ENCODE measurements at places on chromosomes 4 and X. TPM values are rescaled to one million over a fixed set of nuclear protein-coding genes. Genes with fewer than 3 reads are reported as not detected.

The XPNPEP2 gene
- total RNA-seq: not detected

The FGFBP1 gene
- total RNA-seq: not detected

The HS6ST2 gene
- total RNA-seq: 2.9 TPM

- no peak overlapping the region for H3K4me3 ChIP-seq
- H3K36me3 ChIP-seq: peaks cover 8% of the 10 kb centered on the region
- DNase-seq: peak; percentile 70
- H3K4me1 ChIP-seq: peaks cover 25% of the 10 kb centered on the region
- peak overlapping the region; percentile 29 for H3K27ac ChIP-seq
- no peaks in the 10 kb centered on the region for H3K27me3 ChIP-seq
These were observed 47.3 kb upstream of the TLR3 start for GRCh38 chr4:186021461-186022167.

- H3K4me3 ChIP-seq: no peak overlapping the region
- no peaks in the 10 kb centered on the region for H3K4me1 ChIP-seq
- peaks cover 18% of the 10 kb centered on the region for H3K27me3 ChIP-seq
- no peak overlapping the region for H3K27ac ChIP-seq
- peak; percentile 7 for DNase-seq
These were observed 13.7 kb downstream of the ATP5ME start for GRCh38 chr4:660401-660800.

- H3K27me3 ChIP-seq: no peaks in the 10 kb centered on the region
- no peak for DNase-seq
- H3K4me3 ChIP-seq: no peak overlapping the region
- H3K27ac ChIP-seq: no peak overlapping the region
These were observed 733.7 kb upstream of the FRG1 start for GRCh38 chr4:189206953-189207352.

DNA sequence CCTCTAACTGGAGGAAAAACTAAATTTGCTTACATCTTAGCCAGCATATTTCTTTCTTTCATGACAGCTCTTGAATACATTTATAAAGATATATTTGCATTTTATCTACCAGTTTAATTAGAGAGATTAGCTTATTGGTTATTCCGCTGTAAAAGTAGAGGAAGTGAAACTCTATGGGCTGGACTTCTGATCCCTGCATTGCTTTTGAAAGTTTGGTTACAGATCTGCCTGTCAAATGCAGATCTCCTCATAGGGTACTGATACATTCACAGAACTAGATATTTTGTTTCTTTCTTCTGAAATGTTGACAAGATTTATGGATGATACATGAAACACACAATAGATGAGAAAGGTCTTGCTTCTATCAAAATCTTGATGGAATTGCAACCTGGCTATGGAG lies 581.4 kb upstream of the AADAT start:
- no peaks in the 10 kb centered on the region for H3K27me3 ChIP-seq
- H3K36me3 ChIP-seq: no peaks in the 10 kb centered on the region
- H3K4me1 ChIP-seq: no peaks in the 10 kb centered on the region
- DNase-seq: no peak
- no peak overlapping the region for H3K27ac ChIP-seq

- H3K4me3 ChIP-seq: no peak overlapping the region
- no peaks in the 10 kb centered on the region for H3K27me3 ChIP-seq
- no peaks in the 10 kb centered on the region for H3K4me1 ChIP-seq
These were observed 32.4 kb downstream of the MAGEC1 start for GRCh38 chrX:141936080-141936479.

DNA sequence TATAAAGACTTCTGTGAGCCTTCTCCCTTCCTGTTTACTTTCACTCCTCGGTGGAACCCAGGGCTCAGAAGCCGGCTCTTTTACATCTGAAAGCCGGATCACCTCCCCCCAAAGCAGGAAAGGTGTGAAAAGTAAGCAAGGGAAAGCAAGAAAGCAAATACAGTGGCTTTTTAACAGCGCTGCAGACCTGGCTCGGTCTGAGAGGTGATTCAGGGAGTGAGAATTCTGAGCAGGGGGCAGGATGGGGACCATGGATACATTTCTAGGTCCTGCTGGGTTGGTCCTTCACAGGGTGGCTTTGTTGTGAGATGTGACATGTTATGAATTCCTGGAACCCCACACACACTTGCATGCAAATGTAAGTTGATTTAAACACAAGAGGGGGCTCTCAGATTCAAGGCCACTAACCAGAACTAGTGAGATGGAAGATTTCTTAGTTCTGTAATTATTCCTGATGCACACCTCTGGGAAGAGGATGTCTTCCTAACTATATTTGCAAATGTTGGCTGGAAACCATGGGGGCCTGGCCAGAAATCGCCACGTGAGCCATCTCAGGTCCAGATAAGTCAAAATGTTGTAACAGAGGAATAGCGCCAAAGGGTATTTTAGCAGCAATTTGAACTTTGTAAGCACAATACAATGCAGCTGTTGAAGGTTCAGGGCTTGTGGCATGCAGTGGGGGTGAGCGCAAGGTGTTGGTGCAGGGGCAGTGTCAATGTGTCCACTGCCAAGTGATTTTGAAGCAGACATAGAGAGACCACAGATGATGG lies 670.1 kb upstream of the LCORL start:
- H3K4me1 ChIP-seq: no peaks in the 10 kb centered on the region
- H3K27me3 ChIP-seq: peaks cover 4% of the 10 kb centered on the region
- DNase-seq: no peak
- no peak overlapping the region for H3K4me3 ChIP-seq

GRCh38 chr4:86107112-86107511 lies 252.7 kb downstream of the MAPK10 start:
- H3K4me3 ChIP-seq: no peak overlapping the region
- no peaks in the 10 kb centered on the region for H3K4me1 ChIP-seq
- H3K36me3 ChIP-seq: no peaks in the 10 kb centered on the region
- no peak for DNase-seq
- H3K27ac ChIP-seq: no peak overlapping the region
- H3K27me3 ChIP-seq: peaks cover 3% of the 10 kb centered on the region

GRCh38 chr4:53455766-53456165 lies 78.3 kb downstream of the FIP1L1 start:
- no peaks in the 10 kb centered on the region for H3K4me1 ChIP-seq
- no peaks in the 10 kb centered on the region for H3K27me3 ChIP-seq
- H3K4me3 ChIP-seq: no peak overlapping the region

- no peaks in the 10 kb centered on the region for H3K4me1 ChIP-seq
- H3K36me3 ChIP-seq: peaks cover 4% of the 10 kb centered on the region
- H3K27me3 ChIP-seq: no peaks in the 10 kb centered on the region
These were observed 12.5 kb downstream of the TRAPPC2 start for GRCh38 chrX:13721819-13722519.

GRCh38 chrX:106891762-106892460 lies 11.2 kb downstream of the RIPPLY1 start:
- peaks cover 4% of the 10 kb centered on the region for H3K4me1 ChIP-seq
- peak overlapping the region; percentile 46 for H3K4me3 ChIP-seq
- H3K27ac ChIP-seq: peak overlapping the region; percentile 79
- H3K27me3 ChIP-seq: no peaks in the 10 kb centered on the region
- H3K36me3 ChIP-seq: no peaks in the 10 kb centered on the region
- no peak for DNase-seq

- no peak overlapping the region for H3K4me3 ChIP-seq
- DNase-seq: no peak
- no peaks in the 10 kb centered on the region for H3K36me3 ChIP-seq
- H3K4me1 ChIP-seq: no peaks in the 10 kb centered on the region
- H3K27me3 ChIP-seq: no peaks in the 10 kb centered on the region
These were observed 1028.3 kb downstream of the DMD start for GRCh38 chrX:32183066-32183465.

DNA sequence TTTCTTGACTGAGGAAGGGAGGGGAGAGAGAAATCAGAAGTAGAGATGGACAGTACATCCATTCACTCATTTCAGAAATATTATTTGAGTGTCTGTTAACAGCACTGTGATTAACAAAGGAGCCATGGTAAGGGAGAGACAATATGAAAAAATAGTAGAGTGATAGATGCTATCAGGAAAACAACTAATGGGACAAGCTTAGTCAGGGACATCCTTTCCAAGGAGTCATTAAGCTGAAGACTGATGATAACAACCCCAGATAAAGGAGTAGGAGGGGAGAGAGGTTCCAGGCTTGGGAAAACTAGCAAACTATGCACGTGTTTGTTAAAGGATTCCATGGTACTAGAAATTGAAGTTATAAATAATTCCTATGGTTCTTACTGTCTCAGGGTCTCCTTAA lies 122.2 kb downstream of the CBR4 start:
- no peaks in the 10 kb centered on the region for H3K27me3 ChIP-seq
- peaks cover 5% of the 10 kb centered on the region for H3K4me1 ChIP-seq
- no peak overlapping the region for H3K4me3 ChIP-seq
- H3K36me3 ChIP-seq: no peaks in the 10 kb centered on the region
- no peak for DNase-seq
- no peak overlapping the region for H3K27ac ChIP-seq

DNA sequence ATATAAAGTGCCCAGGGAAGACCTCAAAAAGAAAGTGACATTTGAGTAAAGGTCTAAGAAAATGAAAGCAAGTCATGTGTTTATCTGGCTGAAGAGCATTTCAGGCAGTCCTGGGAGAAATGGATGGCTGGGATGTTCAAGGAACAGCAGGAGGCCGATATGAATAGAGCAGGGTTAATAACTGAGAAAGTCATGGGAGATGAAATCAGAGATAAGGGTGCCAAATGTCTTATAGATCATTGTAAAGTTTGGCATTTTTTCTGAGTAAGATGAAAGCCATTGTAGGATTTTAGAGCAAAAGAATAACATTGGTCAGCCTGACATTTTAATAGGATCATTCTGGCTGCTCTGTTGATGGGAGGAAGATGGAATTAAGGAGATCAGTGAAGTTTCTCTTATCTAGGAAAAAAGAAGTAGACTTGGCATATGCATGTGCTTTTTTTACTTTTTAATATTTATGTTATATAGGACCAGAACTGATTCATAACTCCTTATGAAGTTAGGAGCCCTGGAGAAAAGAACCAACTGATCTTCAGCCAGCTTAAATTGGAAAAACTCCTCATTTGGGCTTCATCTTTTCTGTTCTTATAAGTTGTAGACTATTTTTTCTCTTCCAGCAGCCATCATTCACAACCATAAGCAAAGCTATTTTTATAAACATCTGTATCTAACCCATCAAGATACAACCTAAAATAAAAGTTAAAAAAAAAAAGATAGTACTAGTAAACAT lies 18.6 kb downstream of the AIMP1 start:
- peaks cover 11% of the 10 kb centered on the region for H3K36me3 ChIP-seq
- H3K27ac ChIP-seq: no peak overlapping the region
- H3K27me3 ChIP-seq: peaks cover 3% of the 10 kb centered on the region
- no peak overlapping the region for H3K4me3 ChIP-seq
- peaks cover 13% of the 10 kb centered on the region for H3K4me1 ChIP-seq

DNA sequence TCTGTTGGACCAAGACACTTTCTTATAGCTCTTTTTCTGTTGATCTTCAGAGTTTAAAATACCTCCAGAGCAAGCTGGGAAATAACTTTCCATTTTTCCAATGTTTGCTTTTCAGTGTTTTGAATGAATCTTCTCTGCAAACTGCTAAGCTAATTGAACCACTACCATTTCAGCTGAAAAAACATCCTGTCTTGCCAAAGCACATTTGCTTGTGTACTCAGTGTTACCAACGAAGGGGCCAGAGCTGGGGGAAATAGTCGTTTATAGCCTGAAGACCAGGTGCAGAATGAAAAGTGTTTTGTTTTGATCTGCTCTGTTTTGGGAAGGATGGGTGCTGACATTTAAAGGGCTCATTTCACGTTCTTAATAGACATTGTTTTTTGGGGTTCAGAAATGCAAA lies 88.4 kb upstream of the CLNK start:
- H3K27me3 ChIP-seq: no peaks in the 10 kb centered on the region
- H3K36me3 ChIP-seq: no peaks in the 10 kb centered on the region
- H3K4me1 ChIP-seq: no peaks in the 10 kb centered on the region
- DNase-seq: no peak
- H3K27ac ChIP-seq: no peak overlapping the region
- H3K4me3 ChIP-seq: no peak overlapping the region

DNA sequence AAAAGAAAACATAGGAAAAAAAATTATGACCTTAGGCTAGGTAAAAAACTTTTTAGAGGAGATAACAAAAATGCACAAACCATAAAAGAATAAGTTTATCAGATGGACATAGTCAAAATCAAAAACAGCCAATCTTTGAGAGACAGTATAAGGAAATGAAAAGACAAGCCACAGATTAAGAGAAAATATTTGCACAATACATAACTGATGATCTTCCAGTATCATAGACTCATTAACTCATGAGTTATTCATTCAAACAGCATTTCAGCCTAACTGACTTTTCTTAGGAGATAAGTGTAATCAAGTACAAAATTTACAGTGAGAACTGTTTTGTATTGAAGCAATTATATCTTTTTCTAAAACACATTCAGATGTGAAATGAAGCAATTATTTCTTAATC lies 183.8 kb downstream of the FBXO8 start:
- no peaks in the 10 kb centered on the region for H3K36me3 ChIP-seq
- H3K27me3 ChIP-seq: no peaks in the 10 kb centered on the region

GRCh38 chrX:107577933-107578332 lies 50.4 kb upstream of the PRPS1 start:
- no peak overlapping the region for H3K4me3 ChIP-seq
- no peaks in the 10 kb centered on the region for H3K27me3 ChIP-seq
- no peaks in the 10 kb centered on the region for H3K36me3 ChIP-seq
- DNase-seq: no peak

DNA sequence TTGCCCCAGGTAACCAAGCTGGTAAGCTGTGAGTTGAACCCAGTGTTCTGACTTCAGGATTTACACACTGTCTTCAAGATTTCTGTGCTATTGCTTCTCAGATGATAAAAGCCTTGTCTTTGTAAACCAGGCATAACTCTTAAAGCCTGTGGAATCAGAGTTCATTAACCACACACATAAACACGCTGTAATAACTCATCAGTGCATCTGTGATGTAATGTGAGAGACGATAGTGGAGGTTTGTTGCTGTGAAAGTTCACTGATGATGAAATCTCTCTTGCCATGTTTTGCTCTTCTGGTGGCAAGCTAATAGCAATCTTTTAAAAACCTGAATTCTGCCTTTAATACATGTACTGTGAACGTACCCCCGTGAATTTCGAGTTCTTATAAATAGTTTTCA lies 41.5 kb downstream of the CLCN4 start:
- peaks cover 3% of the 10 kb centered on the region for H3K36me3 ChIP-seq
- H3K27ac ChIP-seq: no peak overlapping the region
- DNase-seq: no peak
- H3K27me3 ChIP-seq: no peaks in the 10 kb centered on the region
- H3K4me1 ChIP-seq: peaks cover 5% of the 10 kb centered on the region
